ENCODE measurements at places on chromosomes 5 and 9.

- DNase-seq, result no peak
Measured at GRCh38 chr5:128844354-128844923, 120.8 kb upstream of the SLC27A6 start.

- DNase-seq, result no peak
Measured at GRCh38 chr5:12125895-12126294, 221.6 kb upstream of the CTNND2 start.

GRCh38 chr5:176334031-176334770 is 27.4 kb downstream of the KIAA1191 start:
- DNase-seq, result no peak

- DNase-seq, result no peak
Measured at GRCh38 chr5:125198270-125198974, 452.0 kb upstream of the ZNF608 start.

DNA sequence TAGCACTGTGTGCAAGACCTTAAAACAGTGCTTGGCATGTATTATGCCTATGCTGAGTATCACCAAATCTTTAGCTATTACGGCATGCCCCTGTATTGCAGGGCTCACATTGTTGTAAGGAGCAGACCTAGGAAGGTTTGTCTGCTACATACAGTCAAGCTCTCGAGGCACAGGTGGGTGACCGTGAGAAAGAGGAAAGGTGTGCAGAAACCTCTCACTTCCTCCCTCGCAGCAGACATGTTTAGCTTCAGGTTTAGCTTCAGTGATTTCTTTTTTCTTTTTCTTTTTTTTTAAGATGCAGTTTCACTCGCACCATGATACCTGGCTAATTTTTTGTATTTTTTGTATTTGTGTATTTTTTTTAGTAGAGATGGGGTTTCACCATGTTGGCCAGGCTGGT is 275.8 kb upstream of the RIOK2 start:
- no peak for DNase-seq

DNA sequence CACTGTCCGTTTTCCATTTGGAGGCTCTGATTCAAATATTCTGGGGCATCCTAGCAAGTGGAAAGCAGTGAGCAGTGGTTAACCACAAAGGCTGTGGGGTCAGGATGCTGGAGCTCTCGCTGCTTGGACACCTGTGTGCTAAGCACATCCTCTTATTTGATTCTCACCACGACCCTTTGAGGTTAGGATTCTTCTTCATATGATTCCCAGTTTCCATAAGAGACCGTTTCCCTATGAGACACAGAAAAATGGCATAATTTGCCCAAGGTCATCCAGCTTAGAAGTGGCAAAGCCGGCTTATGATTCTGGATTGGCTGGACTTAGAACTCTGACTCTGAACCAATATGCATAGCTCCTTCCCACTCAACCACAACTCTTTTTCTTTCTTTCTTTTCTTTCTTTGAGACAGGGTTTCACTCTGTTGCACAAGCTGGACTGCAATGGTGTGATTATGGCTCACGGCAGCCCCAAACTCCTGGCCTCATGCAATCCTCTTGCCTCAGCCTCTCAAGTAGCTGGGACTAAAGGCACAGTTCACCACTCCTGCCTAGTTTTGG is 207.7 kb downstream of the TTLL11 start:
- no peak for DNase-seq

- DNase-seq, result no peak
Measured at GRCh38 chr5:117547192-117547591, 972.6 kb upstream of the SEMA6A start.

- no peak for DNase-seq
Measured at GRCh38 chr9:96877269-96877668, 23.0 kb upstream of the ZNF782 start.

DNA sequence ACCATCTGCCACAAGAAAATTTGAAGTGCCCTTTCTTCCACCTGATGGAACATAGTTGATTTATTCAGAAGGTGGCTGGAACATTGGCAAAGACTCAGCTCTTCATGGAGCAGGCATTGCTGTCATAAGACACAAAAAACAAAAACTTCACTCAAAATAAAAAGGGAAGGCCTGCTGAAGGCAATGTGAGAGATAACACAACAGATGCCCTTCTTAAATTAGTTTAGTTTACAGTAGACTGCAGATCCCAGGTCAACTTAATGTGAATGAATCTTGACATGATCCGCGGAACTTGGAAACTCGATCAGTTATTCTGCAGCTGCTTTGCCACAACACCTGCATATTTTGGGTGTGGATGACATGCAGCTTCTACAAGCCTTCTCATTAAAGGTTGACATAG is 159.8 kb upstream of the PLCXD3 start:
- no peak for DNase-seq

GRCh38 chr9:34580358-34580757 is 9.2 kb downstream of the CNTFR start:
- DNase-seq, result no peak

- no peak for DNase-seq
Measured at GRCh38 chr9:91690540-91691249, 259.3 kb downstream of the ROR2 start.

DNA sequence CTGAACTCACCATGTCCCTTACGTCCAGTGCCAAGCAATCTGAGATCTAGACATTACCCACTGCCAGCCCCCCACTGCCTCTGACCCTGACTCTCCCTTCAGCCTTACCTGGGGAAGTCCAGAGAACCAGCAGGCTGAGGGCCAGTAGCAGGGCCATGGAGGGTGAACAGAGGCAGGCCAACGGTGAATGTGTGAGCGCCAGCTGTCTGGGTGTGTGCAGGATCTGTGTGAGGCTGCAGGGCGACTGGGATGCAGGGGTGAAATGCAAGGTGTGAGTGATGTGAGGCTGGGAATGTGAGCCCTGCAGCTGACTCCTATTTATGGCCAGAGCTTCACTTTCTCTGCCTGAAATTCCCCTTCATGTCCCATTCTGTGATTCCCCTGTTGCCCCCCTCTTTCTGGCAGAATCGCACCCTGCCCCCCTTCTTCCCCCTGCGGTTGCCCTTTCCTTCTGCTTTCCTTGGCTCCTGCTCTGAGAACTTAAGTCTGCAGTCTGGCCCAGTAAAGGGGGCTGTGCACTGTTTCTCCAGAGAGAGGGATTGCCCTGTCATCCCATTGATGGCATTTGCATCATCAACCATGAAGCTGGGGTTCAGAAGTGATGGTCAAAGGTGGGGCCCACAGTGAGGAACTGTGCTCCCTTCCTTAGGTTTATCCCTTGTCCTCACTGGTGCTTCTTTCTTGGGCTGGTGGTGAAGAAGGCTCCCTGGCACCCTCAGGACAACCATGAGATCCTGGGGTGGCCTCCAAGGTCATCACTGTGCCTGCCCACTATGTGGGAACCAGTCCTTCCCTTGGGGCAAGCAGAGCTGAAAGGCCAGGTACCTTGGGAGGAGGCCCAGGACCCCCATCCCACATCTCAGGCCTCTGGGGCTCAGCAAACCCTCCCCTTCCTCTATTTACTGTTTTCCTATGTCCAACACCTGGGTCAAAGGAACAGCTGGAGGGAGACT is at the start of gene CCL19:
TSS of gene CCL19 (minus strand) at position 294 of the 953 bp plus-strand sequence. CDS start at position 157, 137 bp downstream.
- no peak for DNase-seq

- DNase-seq, result no peak
Measured at GRCh38 chr9:4709380-4709779, 30.0 kb downstream of the CDC37L1 start.

DNA sequence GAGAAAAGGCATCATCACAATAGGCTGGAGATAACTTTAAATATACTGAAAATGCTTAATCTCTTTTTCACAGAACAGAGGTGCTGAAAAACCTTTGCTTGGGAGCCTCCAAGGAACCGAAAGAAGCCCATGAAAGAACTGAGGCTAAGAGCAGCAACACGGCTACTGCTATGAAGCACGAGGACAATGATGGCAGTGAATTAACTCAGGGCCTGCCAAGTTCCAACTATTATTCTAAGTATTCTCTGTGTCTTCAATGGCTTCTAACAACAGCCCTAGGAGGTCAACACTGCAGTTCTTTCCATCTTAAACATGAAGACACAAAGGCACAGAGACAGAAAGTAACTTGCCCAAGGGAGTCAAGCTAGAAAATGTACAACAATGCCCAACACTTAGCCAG is 293.0 kb upstream of the DAP start:
- no peak for DNase-seq

DNA sequence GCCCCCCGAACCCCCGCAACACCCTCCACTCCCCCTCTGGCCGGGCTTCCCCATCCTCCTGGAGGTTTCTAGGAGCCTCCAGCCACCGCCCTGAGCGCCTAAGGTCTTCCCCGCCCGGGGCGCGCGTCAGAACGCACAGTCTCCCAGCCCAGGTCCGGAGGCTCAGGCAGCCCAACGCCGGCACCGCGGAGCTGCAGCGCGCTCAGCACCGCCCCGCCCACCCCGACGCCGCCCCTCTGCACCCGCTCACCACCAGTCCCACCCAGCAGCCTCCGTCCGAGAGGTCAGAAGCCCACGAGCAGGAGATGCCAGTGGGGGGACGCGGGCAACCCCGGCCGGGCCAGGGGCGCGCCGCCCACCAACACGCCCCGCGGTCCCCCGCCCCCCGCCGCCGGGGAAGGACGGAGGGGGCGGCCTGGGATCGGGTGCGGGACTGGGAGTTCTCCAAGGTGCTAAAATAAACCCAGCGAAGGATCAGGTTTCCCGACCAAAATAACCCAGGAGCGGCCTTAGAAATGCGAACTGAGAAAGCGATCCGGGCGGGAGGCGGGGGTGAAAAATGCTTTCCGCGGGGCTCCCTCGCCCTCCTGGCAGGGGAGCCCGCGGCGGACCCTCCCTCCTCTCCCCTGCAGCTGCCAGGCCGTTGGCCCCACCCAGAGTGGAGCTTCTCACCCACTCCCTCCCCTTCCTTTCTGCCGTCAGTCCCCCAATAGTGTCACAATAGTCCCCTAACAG is 6.5 kb upstream of the FAM78A start:
- no peak for DNase-seq

GRCh38 chr5:169183576-169183975 is 117.4 kb downstream of the SLIT3 start:
- DNase-seq, result no peak

DNA sequence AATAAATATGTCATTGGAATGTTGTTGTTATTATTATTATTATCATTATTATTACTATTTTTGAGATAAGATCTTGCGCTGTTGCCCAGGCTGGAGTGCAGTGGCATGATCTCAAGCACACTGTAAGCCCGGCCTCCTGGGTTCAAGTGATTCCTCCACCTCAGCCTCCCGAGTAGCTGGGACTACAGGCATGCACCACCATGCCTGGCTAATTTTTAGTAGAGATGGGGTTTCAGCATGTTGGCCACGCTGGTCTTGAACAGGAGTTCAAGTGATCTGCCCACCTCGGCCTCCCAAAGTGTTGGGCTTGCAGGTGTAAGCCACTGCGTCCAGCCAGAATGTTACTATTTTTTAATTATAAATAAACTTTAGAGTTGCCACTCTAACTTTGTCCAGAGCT is 14.4 kb downstream of the ZNF462 start:
- no peak for DNase-seq

- no peak for DNase-seq
Measured at GRCh38 chr9:117343427-117343826, 71.4 kb downstream of the ASTN2 start.

GRCh38 chr5:5505815-5506214 is 83.3 kb downstream of the ICE1 start:
- DNase-seq, result no peak

DNA sequence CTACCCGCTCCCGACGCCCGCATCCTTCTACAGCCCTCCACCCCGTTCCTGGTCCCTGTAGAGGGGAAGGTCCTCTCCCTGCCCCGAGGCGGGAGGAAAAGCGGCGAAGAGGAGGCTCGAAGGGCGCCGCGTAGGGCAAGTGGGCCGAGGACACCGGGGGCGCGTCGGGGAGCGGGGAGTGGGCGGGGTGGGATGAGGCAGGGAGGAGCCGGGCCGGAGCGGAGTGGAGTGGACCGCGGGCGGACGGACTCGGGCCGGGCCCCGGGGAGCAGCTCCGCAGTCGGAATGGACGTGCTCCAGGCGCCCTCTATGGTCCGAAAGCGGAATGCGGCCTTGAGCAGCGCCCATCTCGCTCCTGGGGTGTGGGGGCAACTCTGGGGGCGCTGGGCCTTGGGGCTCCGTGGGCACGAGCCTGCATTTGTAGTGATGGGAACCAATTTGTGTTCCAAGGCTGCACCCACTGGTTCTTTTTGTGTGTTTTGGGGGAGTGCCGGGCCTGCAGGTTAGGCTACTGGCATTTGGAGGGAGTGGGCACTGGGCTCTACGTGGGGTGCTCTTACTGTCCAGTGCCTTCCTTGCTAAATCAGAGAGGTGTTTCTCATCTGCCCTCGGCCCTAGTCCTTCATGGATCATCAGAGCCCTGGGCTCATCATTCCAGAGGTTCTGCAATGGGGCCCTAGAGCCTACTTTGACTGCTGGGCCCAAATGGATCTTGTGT is 7.3 kb downstream of the IRX1 start:
- DNase-seq, result no peak

- no peak for DNase-seq
Measured at GRCh38 chr9:97514531-97514930, 13.1 kb downstream of the TMOD1 start.

DNA sequence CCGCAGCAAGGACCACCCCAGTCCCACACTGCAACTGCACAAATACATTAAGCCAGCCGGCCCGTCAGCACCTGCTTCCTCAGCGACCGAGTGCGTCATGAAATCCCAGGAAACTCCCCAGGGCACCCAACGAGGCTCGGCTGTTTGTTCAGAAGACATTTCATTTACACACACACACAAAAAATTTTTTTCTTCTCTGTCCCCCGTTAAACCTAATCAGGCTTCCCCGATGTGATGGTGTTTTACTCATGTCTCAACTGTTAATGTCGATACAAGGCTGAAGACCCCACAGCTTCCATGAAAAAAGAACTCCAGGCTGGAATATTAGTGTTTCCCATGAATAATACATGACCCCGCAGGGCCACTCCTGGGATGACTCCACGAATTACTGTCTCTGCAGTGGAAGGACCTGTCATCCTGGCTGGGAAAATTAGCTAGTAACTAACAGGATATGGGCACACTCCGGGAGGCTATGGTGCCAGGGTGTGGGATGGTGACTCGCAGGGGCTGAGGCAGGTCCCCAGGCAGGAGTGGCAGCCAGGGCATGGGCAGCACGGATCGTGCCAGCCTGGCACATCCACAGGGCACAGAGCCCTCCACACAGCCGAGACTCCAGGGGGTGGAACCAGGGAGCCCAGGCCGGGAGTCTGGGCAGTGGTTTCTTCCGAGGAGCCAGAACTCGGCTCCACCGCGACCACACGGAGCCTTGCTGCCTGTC is 102.4 kb downstream of the VAV2 start:
- DNase-seq, result no peak

- DNase-seq, result no peak
Measured at GRCh38 chr9:12461763-12462460, 231.3 kb upstream of the TYRP1 start.

DNA sequence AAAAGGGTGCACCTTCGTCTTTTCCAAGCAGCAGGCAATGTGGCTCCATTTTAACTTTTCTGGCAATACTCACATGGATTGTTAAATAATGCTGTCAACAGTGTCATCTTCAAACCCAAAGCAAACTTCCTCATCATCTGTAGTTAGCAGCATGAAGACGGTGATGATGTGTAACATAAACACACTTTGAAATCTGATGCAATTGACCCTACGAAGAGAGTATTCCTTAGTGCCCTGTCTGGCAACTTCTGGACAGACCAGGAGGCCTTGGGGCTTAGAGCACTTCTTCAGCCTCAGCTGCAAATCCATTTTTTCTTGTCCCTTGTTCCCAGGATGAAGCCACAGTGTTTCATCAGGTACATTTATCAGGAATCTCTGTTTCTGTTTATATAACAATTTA is 149.1 kb downstream of the GHR start:
- DNase-seq, result no peak

GRCh38 chr5:141354900-141355469 is at the start of gene PCDHGA4:
Gene PCDHGA4, plus strand, starts transcription at chr5:141355021. Its CDS starts 87 bp downstream, at chr5:141355108.
- no peak for DNase-seq

All from stimulated activated CD8-positive, alpha-beta memory T cell treated with anti-CD3 and anti-CD28 coated beads, Interleukin-7, amount 100 ng/mL, for 1 hour (primary cell).